ENCODE measurements at places on chromosomes 7 and 10.

GRCh38 chr7:88057655-88058054 is 123.6 kb downstream of the ADAM22 start:
- no peak for DNase-seq

DNA sequence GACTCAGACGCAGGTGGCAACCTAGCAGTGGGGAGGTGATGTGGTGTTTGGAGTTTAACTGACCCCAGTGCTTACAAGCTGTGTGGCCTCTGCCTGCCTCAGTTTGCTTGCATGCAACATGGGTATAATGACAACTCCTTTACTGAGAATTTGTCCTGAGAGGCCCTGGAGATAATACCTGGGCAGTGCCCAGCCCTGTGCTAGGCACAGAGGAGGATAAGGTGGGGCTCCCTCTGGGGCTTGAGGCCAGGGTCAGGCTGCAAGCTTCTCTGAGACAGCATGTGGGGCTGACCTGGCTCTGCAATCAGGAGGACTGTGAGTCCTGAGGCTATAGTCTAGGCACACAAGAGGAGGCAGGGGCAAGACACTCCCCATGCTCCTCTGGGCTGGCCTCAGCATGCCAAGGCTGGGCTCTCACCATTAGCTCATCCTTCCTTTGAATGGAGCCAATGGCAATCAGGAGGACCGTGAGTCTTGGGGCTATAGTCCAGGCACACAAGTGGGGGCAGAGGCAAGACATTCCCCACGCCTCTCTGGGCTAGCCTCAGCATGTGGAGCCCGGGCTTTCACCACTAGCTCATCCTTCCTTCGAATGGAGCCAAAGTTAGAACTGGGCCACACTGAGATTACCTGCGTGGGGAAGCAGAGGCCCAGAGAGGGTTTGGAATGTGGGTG is 147.9 kb downstream of the RPS24 start:
- no peak for DNase-seq

DNA sequence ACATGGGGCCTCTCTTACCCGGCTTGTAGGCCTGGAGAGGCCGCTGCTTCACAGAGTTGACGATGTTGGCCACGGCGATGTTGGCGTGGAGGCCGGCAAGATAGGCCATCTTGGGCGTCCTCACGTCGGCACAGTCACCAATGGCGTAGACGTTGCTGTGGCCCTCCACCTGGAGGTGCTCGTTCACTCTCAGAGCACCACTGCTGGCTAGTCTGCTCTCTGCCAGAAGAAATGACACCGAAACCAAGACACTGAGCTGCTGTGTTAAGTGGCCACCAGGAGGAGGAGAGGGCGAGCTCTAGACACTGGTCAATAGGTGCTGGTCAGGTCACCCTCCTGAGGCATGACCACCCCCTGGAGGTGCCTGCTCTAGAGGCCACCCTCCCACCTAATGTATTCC is 17.7 kb downstream of the AIFM2 start:
- DNase-seq, result no peak

GRCh38 chr10:1526436-1527055 is 210.8 kb downstream of the ADARB2 start:
- no peak for DNase-seq

DNA sequence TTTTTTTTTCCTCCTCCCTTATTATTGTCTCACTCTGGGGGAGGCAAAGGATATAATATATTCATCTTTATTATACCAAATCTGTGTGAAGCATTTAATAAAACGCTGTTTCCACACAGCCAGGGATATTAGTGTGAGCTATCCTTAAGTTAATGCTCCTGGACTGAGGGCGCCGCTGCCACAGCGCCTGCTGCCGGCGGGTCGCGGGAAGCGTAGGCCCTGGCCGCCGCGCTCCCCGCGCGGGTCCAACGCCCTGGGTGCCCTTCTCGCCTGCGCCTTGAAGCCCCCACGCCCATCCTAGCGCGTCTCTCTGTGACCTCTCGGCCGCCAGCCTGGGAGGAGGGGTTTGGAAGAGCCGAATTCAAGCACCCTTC is 9.5 kb upstream of the LBX1 start:
- DNase-seq, result no peak

DNA sequence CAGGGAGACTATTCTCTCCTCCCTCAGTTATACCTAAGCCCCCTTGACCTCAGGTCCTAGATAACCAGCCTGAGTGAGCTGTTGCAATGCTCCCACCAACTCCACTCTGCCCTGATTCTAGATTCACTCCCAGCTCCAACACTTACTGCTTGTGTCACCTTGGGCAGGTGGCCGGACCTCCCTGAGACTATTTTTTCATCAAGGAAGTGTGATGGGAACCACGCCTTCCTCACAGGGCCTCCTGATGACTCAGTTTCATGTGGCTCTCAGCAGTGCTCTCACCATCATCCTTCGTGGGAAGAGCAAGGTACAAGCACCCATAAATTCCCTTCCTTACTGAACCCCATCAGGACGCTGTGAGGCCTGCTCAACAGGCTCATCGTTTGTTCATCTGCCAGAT is 925.8 kb upstream of the ZNF722 start:
- DNase-seq, result no peak

GRCh38 chr7:76383089-76383944 is 24.5 kb upstream of the YWHAG start:
- no peak for DNase-seq
